ENCODE measurements at places on chromosomes 4 and X. TPM values are rescaled to one million over a fixed set of nuclear protein-coding genes. Genes with fewer than 3 reads are reported as not detected.

Gene ZCCHC12
- total RNA-seq = not detected

Gene CLCN5
- 2.0 TPM for total RNA-seq

Gene CTAG1B
- total RNA-seq = not detected

DNA sequence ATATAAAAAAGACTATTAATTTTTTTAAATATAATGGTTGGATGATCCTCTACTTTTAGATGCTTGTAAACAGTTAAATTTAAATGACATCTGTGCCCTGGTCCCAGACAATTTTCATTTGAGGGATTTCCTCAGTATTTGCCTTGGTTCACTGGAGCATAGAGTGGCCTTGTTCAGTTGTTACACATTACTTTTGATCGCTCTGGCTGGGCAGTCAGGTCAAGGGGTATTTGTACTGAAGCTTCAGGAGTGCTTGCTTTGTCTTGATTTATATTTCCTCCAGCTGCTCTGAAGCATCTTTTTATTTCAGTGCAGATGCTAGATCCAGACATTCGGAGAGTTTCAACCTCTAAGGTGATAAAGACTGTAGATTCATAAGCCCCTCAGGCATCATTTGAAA is 50.0 kb downstream of the COMMD8 start:
- H3K4me1 ChIP-seq = no peaks in the 10 kb centered on the region
- DNase-seq = no peak
- H3K27ac ChIP-seq = no peak overlapping the region
- no peaks in the 10 kb centered on the region for H3K36me3 ChIP-seq

DNA sequence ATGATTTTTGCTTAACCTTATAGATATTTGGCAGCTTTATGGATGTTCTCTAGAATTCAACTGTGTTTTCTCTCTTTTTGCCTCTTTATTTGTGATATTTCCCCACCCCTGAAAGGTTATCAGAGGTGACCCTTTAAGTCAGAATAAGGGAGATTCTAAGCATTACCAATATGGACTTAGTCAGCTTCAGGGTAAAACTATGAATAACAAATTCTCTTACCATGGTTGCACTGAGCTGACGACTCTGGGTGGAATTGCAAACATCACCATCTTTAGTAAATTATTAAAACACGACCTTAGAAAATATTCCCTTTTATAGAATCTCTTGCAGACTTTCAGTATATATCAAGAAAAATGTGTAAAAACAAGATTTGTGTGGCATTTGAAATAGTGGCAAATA is 21.6 kb downstream of the TRPC3 start:
- no peak for DNase-seq
- H3K27ac ChIP-seq = no peak overlapping the region
- no peaks in the 10 kb centered on the region for H3K36me3 ChIP-seq
- no peak overlapping the region for H3K4me3 ChIP-seq
- peaks cover 2% of the 10 kb centered on the region for H3K27me3 ChIP-seq

DNA sequence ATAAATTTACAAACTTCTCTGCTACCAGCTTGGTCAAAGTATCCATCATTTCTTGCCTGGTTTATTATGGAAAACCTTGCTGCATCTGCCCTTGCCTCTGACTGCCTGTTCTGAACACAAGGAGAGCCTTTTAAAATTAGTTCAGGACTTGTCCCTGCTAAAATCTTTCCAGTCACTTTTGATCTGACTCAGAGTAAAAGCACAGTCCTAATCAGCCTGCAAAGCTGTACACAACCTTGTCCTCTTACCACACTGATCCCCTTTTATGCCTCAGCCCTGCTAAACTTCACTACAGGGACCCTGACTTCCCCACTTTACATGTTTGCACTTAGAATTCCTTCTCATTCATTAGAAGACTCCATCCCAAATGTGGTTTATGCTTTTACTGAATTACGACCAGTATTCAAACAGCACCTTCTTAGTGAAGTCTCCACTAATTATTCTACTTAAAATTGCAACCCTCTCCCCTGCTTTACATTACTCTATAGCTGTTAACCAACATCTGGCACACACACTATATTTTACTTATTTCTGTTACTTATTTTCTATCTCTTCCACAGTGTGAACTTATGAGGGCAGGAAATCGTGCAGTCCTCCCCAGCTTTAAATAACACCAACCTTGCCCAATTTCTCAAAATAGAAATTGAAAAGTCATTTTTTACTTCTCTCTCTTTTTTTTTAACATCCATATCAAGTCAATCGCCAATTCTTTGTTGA is 6.3 kb downstream of the GABRA4 start:
- H3K27ac ChIP-seq = no peak overlapping the region
- H3K4me1 ChIP-seq = no peaks in the 10 kb centered on the region
- H3K36me3 ChIP-seq = no peaks in the 10 kb centered on the region

GRCh38 chr4:140098455-140099160 is 55.4 kb downstream of the MAML3 start:
- H3K4me3 ChIP-seq = peak overlapping the region; percentile 4
- peak overlapping the region; percentile 71 for H3K27ac ChIP-seq
- H3K36me3 ChIP-seq = no peaks in the 10 kb centered on the region
- H3K4me1 ChIP-seq = peaks cover 73% of the 10 kb centered on the region

GRCh38 chr4:86181585-86181984 is 178.3 kb downstream of the MAPK10 start:
- H3K4me1 ChIP-seq = 0 out of 2 replicates have a peak, but pooled peaks cover 3% of the 10 kb centered on the region
- H3K27ac ChIP-seq = no peak overlapping the region
- no peak for DNase-seq
- no peak overlapping the region for H3K4me3 ChIP-seq
- H3K36me3 ChIP-seq = no peaks in the 10 kb centered on the region

GRCh38 chr4:26060286-26060685 is 146.3 kb downstream of the SMIM20 start:
- no peak overlapping the region for H3K4me3 ChIP-seq
- DNase-seq = no peak
- no peaks in the 10 kb centered on the region for H3K27me3 ChIP-seq
- no peak overlapping the region for H3K27ac ChIP-seq
- peaks cover 9% of the 10 kb centered on the region for H3K4me1 ChIP-seq
- H3K36me3 ChIP-seq = no peaks in the 10 kb centered on the region
